Right renal pelvis (tissue), 4 donors: ENCODE measurements at places on chromosomes 16 and 17. TPM values are rescaled to one million over a fixed set of nuclear protein-coding genes. Genes with fewer than 3 reads are reported as not detected.

GRCh38 chr17:50157891-50158290 lies 7.4 kb upstream of the PPP1R9B start:
- no peak for DNase-seq

- no peak for DNase-seq
These were observed 19.7 kb upstream of the TEX2 start for GRCh38 chr17:64282753-64283080.

DNA sequence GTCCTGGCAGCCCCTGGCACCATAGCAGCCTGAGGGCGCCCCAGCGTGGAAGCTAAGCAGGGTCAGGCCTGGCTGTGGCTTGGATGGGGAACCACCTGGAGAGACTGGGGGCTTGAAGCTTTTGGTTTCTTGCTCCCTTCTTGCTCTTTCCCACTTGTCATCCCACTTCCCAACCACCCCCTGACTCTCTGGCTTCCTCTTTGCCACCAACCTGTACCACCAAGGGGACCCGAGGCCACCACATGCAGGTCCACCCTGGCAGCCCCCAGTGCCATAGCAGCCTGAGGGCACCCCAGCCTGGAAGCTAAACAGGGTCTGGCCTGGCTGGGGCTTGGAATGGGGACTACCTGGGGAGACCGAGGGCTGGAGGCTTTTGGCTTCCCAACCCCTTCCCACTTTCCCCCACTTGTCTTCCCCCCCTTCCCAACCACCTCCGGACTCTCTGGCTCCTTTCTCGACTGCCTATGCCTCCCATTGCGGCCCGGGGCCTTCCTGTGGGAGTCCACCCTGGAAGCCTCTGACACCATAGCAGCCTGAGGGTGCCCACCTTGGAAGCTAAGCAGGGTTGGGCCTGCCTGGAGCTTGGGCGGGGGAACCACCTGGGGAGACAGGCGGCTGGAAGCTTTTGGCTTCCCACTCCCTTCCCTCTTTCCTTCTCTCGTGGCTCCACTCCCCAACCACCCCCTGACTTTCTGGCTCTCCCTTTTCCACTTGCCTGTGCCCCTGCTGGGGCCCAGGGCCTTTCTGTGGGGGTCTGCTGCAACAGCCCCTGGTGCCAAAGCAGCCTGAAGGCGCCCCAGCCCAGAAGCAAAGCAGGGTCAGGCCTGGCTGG lies 2294.4 kb downstream of the TP53TG3F start:
- DNase-seq = no peak

DNA sequence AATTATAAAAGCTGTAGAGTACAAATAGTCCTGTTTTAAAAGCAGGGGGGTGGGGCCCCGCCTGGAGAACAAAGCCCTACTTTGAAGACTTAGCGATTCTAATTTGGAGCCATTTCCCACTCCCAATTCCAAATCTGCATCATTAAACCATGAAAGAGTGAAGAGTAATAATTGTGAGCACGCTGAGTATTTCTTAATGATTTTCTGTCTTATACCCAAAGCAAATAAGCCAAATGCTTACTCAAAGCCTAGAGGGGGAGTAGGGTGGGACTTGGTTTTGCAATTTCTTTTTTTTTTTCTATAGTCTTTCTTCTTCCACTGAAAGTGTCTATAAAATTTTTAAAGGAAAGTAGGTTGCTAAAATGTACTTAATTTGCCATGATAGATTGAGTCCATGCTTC lies 470.1 kb downstream of the TOX3 start:
- DNase-seq = no peak

DNA sequence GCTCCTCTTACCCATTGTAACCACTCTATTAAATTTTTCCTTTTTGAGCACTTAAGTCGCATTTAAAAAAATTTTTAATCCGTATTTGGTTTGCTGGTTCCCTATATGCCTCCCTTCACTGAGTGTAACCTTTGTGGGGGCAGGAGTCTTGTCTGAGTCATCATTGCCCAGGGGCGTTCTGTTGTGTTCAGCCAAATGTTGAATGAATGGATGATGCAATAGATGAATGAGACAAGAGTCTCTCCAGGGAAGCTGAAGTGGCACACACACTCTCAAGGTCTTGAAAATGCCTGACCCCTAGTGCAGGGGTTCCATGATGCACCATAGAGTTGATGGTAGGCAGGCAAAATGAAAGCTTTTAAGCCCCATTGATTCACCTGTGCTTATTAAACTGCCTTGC lies 123.0 kb upstream of the RBFOX1 start:
- DNase-seq = no peak

- no peak for DNase-seq
These were observed 187.2 kb upstream of the CHMP6 start for GRCh38 chr17:80804466-80804865.

The COG7 gene
- 23.4 TPM for polyA plus RNA-seq

The SPHK1 gene
- 2.7 TPM for polyA plus RNA-seq
